ENCODE measurements at places on chromosomes 11 and 22. TPM values are rescaled to one million over a fixed set of nuclear protein-coding genes. Genes with fewer than 3 reads are reported as not detected.

KLHDC7B gene
- total RNA-seq = 0.29 TPM

- no peaks in the 10 kb centered on the region for H3K36me3 ChIP-seq
- no peak for DNase-seq
- H3K27ac ChIP-seq = no peak overlapping the region
- no peaks in the 10 kb centered on the region for H3K4me1 ChIP-seq
- no peaks in the 10 kb centered on the region for H3K27me3 ChIP-seq
- peak overlapping the region; percentile 37 for H3K4me3 ChIP-seq
These were observed 106.8 kb upstream of the CLMP start for GRCh38 chr11:123301696-123302400.

SHANK2 gene
- 1.3 TPM for total RNA-seq

GRCh38 chr11:34775417-34775888 is 140.7 kb downstream of the APIP start:
- H3K4me3 ChIP-seq = no peak overlapping the region
- no peak for DNase-seq
- H3K4me1 ChIP-seq = no peaks in the 10 kb centered on the region
- H3K27ac ChIP-seq = no peak overlapping the region

NECTIN1 gene
- total RNA-seq = 6.6 TPM

DNA sequence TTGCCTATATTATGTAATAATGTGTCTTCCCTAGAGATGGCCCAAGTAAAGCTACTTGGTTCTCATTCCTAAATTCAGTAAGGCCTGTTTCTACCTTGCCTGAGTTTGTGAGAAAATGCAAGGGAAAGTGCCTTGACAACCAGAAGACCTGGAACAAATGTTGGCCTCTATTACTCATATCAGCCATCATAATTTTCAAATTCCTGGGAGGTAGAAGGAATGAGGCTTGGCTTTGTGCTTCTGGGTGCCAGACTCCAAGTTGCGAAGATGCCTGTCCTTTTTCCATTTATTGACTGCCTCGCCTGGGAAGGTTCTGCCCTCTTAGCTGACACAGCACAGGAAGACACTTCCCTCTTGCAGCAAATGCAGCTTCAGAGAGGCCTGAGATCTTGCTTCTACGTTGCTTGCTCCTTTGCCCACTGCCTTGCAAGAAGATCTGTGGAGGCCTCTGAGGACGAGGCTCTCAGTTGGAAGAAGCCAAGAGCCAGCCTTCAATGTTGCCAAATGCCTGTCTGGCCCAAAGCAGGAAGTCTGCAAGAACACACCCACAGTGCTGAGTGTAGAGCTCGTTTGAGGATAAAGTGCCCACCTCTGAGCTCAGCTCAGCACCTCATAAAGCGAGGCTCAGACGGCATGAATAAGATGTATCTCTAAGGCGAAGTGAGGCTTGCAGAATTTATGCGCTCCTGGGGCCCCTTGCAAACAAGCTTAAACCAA is 120.1 kb downstream of the GALNT18 start:
- H3K27me3 ChIP-seq = no peaks in the 10 kb centered on the region
- H3K4me1 ChIP-seq = no peaks in the 10 kb centered on the region
- no peaks in the 10 kb centered on the region for H3K36me3 ChIP-seq
- H3K27ac ChIP-seq = no peak overlapping the region

PGM2L1 gene
- 13.5 TPM for total RNA-seq

DNA sequence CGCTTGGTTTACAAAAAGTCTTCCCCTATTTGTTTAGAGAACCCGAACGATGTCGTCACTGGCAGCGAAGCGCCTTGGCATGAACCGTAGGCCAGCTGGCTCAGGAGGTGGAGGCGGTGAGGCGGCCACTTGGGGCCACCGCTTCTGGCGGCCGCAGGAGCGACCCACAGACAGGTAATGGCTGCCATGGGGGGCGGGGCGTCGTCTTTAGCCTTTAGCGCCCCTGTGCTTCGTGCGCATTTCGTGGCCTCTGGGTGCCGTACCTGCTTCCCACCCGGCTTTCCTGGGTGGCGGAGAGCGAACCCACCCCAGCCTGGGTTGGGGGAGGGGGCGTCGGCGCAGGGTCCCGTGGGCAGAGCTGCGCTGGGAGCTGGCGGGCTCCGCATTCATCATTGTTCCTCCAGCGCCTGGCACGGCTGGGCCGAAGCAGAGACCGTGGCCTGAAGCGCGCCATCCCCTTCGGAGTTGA is 469 bp upstream of the OSBP2 start:
- H3K27ac ChIP-seq = peak overlapping the region; percentile 88
- no peaks in the 10 kb centered on the region for H3K27me3 ChIP-seq
- H3K4me1 ChIP-seq = no peaks in the 10 kb centered on the region
- peak overlapping the region; percentile 51 for H3K4me3 ChIP-seq
- peak; percentile 65 for DNase-seq
- no peaks in the 10 kb centered on the region for H3K36me3 ChIP-seq

DNA sequence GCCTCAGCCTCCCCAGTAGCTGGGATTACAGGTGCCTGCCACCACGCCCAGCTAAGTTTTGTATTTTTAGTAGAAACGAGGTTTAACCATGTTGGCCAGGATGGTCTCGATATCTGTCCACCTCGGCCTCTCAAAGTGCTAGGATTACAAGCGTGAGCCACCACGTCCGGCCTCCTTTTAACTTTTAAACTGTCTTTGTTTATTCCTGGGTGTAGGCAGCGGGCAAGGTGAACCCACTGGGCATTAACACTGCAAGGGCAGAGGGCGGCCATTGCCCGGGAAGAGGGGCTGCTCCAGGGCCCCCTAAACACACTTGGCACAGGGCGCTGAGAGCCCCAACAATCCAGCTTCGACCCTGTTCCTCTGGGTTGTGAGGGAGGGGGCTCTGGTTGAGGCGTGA is 693.6 kb downstream of the BRD1 start:
- no peak overlapping the region for H3K27ac ChIP-seq
- no peak overlapping the region for H3K4me3 ChIP-seq
- H3K27me3 ChIP-seq = no peaks in the 10 kb centered on the region
- H3K4me1 ChIP-seq = no peaks in the 10 kb centered on the region
- no peaks in the 10 kb centered on the region for H3K36me3 ChIP-seq

LUZP2 gene
- total RNA-seq = 2.9 TPM

GRCh38 chr11:57792060-57792541 is 30.5 kb downstream of the CTNND1 start:
- no peak overlapping the region for H3K4me3 ChIP-seq
- H3K27ac ChIP-seq = peak overlapping the region; percentile 62
